Stimulated activated CD4-positive, alpha-beta T cell treated with anti-CD3 and anti-CD28 coated beads, Interleukin-4, amount 100 ng/mL, for 4 hours (primary cell): ENCODE measurements at places on chromosomes 2 and 18.

GRCh38 chr2:164808776-164809175 is 32.8 kb downstream of the COBLL1 start:
- no peak for DNase-seq

DNA sequence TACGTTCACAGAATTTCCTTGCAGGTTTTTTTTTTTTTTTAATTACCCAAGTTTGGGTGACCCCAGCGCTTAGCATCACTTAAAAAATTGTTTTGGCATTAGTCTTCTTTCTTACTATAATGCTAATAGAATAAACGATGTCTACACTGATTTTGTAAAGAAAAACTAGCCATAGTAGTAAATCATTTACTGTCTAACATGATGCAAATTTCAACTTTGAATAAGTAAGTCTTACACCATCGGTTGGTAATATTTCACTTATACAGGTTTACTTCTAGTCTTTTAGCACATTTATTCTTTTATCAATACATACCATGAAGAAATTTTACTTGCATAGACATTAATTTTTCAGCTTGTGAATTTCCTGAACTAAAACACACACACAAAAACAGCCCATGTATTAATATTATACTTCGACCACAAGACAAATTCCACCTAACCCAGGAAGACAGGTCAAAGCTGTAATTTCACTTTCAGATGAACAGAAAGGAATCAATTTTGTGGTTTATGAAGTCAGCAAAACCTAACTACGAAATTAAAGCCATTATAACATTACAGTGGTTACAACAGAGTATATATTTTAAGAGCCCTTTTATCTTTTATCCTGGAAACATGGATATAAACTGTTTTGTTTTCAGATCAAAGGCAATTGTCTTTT is 1.9 kb downstream of the YES1 start:
- no peak for DNase-seq

DNA sequence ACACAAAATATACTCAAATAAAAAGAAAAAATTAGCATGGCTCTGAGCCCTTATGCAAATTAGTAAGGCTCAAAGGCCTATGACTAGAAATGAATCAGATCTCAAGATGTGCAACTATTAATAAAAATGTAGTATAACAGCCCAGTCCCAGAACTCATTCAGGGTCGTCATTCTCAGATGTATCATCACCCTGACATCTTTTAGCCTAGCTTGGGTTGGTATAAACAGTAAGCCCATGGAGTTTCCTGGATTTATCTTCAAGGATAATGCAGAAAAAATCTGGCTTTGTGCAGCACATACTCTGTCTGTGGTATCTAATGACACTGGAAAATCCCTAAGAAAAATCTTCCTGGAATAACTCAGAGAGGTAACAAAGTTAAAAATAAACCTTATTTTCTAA is 239.3 kb downstream of the ZNF385B start:
- no peak for DNase-seq

GRCh38 chr18:58891776-58892175 is 27.1 kb downstream of the ZNF532 start:
- no peak for DNase-seq

GRCh38 chr2:3296182-3296972 is 81.2 kb downstream of the EIPR1 start:
- no peak for DNase-seq
